ENCODE measurements at places on chromosomes 2 and 18.

- no peak for DNase-seq
These were observed 44.2 kb upstream of the FZD5 start for GRCh38 chr2:207813942-207814341.

GRCh38 chr2:216849987-216850386 lies 9.9 kb downstream of the TNP1 start:
- no peak for DNase-seq

GRCh38 chr2:54065411-54065810 lies 50.0 kb upstream of the ACYP2 start:
- DNase-seq = no peak

DNA sequence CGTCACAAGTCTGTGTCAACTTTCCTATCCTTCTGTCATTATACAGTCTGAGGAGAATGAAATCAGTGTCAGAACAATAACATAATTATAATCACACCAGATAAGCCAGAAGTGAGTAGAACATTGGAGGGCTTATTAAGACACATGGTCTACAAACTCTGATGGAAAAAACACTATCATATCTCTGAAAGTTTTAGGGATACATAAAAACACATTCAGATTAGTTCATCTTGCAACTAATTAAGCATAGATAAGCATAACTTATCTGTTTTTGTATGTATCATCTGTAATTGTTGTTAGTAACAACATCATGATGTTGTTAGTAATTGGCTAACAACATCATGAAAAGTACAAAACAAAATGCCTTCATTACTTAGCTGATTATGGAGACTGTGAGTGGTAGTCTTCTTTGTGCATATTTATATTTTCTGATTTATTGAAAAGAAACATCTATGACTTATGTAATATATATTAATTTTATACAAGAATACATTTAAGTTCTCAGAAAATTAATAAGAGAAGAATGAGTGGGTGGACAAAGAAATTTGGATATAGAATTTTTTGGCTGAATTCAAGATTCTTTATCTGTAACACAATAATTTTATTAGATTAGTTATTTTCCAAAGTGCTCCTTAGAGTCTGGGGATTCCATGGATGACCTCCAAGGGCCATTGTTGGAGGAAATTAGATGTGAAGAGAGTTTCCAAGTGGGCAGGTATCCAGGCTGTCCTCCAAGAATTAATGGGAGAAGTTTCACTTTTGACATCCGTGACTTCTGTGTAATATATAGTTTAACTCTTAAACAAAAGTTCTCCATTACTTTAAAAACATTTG lies 16.9 kb upstream of the CCDC102B start:
- DNase-seq = no peak

DNA sequence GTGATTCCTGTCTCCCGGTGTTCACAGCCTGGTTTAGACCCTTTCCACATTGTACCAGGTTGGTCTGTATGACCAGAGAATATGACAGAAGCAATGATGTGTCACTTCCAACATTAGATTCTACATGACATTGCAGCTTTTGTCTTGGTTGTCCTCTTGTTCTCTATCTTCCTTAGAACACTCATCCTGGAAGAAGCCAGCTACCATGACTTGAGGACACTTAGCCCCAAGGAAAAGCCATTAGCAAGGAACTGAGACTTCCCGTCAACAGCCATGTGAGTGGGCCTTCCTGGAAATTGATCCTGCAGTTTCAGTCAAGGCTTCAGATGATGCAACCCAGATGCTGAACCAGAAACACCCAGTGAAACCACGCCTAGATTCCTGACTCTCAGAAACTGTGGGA lies 143.3 kb downstream of the MREG start:
- no peak for DNase-seq
